ENCODE measurements at places on chromosomes 7 and 10.

- DNase-seq: no peak
These were observed 31.2 kb downstream of the FRMD4A start for GRCh38 chr10:14299556-14299955.

DNA sequence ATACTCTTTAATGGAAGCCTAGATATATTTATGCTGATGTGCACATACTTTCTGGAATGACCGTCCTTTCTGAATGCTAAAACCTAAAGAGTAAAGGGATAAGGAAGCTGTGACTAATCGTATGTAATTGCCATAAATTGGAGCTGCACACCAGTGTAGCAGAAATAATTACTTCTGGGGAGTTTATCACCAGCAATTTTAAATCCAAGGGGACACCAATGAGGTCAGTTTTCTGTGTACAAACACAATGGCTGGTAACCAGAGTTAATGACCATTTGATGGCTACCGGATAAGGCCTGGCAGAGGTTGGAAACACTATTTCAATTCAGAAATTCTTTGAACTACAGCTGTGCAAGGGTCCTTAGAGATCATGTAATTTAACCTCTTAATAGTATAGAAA lies 670.1 kb downstream of the REEP3 start:
- no peak for DNase-seq

- no peak for DNase-seq
These were observed 197.1 kb downstream of the ADAM12 start for GRCh38 chr10:126191192-126191591.

DNA sequence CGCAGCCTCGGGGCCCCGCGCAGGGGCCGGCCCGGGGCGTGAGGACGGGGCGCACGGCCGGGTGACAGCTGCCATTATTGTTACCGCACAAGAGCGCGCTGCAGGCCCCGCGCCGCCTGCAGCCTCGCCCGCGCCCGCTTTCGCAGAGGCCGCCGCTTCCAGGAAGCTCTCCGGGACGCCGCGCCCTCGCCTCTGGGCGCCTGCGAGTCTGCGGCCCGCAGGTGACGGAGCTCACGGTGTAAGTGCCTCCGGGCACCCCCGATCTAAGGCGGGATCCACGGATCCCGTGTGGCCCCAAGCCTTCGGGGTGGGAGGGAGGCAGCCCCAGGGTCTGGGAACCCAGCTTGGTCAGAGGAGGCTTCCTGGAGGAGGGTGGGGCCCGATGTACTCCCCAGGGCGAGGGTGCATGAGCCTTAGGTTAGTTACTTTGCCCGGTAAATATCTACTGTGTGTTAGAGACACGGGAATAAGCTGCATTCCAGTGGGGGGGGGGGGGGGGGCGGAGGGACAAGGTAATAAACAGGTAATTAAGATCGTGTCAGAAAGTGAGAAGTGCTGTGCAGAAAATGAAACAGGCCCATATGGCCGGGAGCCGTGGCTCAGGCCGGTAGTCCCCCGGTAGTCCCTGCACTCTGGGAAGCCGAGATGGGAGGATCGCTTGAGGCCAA lies 638 bp downstream of the IQCE start:
- no peak for DNase-seq

DNA sequence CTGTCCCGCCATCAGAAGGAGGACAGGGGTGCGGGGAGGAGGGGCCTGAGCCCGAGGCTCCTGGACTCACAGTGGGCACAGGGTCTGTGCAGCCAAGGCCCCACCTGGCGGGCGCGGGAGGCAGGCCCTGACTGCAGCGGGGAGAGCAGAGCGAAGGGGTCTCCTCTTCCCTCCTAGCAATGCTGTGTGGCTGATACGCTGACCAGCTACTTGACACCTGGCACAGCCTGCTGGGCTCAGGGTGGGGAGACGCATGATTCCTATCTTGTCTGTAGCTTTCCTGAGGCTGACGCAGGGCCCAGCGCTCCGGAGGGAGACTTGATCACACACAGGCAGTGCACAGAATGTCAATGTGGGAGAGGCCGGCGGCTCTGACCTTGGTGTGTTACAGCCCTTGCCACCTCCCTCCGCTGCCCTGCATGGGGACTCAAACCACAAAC lies 174.9 kb downstream of the ELFN1 start:
- DNase-seq: no peak

DNA sequence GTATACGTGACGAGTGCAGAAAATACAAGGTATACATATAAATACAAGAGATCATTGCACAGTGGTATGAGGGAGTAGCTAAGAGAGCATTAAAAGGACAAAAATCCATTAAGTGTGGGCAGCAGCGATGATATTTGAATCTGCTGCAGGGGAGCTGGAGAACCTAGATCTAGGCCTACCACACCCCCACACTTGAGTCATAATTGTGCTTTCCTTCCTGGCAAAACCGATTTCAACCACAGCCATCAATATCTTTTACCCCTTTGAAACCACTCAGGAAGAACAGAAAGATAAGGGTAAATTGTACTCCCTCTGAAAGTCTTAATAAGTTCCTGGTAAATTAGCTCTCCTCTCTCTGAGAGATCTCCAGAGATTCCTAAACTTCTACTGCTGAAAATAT lies 345.0 kb downstream of the SORCS1 start:
- no peak for DNase-seq

GRCh38 chr10:89235073-89235798 lies 16.3 kb downstream of the LIPA start:
- DNase-seq: no peak

Measured in fibroblast of lung (primary cell).